Activated CD4-positive, alpha-beta T cell treated with anti-CD3 and anti-CD28 coated beads, Interleukin-2, amount 10 ng/mL, durations not matched to agents 7 days and 5 days (primary cell): ENCODE measurements at places on chromosomes 2 and 18. TPM values are rescaled to one million over a fixed set of nuclear protein-coding genes. Genes with fewer than 3 reads are reported as not detected.
A peak's percentile ranks its signal among the peaks of the same experiment; 100 is the strongest.

DNA sequence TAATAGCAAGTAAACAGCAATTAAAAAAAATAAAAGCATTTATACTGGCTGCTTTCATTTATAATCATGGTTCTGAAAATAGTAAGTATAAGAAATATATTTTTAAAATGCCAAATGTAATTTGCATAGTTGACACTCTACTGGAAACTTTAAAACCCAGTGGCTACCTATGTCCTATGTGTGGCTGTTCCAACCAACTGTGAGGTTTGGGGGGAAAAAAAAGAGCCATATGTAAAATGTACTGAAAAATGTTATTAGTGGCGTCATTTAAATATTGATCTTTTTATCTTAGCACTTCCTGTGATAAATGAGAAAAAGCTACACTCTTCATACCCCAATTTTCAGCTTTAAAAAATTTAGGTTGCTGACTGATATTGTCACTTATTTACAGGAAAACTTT is 270.7 kb downstream of the TCF4 start:
- no peak for DNase-seq

Gene SF3B6
- 82.3 TPM for total RNA-seq

Gene G6PC2
- not detected for total RNA-seq

GRCh38 chr2:189261916-189262315 is 82.4 kb upstream of the COL5A2 start:
- DNase-seq: no peak

DNA sequence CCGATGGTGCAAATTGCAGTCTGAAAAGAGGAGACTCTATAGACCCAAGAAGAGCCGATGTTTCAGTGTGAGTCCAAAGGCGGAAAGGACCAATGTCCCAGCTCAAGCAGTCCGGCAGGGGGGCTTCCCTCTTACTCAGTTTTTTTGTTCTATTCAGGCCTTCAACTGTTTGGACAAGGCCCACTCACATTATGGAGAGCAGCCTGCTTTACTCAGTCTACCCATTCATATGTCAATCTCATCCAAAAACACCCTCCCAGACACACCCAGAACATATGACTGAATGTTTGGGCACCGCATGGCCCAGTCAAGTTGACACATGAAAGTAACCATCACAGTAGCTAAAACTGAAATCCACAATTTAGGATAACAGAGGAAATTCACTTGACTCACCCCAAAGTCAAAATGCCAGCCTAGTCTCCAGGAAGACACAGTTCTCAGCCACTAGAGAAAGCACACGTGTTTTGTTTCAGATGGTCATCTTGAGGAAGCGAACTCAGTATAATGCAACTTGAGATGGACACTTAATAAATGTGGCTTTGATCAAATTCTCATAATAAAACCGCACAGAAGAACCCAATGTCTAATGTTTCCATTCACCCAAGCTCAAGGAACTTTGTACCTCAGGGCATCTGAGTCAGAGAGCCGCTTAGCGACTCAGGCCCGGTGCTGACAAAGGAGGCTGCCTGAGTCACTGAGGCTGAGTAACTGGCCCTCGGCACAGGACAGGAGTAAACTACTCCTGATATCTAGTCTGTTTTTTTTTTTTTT is 2.4 kb downstream of the FHL2 start:
- no peak for DNase-seq

DNA sequence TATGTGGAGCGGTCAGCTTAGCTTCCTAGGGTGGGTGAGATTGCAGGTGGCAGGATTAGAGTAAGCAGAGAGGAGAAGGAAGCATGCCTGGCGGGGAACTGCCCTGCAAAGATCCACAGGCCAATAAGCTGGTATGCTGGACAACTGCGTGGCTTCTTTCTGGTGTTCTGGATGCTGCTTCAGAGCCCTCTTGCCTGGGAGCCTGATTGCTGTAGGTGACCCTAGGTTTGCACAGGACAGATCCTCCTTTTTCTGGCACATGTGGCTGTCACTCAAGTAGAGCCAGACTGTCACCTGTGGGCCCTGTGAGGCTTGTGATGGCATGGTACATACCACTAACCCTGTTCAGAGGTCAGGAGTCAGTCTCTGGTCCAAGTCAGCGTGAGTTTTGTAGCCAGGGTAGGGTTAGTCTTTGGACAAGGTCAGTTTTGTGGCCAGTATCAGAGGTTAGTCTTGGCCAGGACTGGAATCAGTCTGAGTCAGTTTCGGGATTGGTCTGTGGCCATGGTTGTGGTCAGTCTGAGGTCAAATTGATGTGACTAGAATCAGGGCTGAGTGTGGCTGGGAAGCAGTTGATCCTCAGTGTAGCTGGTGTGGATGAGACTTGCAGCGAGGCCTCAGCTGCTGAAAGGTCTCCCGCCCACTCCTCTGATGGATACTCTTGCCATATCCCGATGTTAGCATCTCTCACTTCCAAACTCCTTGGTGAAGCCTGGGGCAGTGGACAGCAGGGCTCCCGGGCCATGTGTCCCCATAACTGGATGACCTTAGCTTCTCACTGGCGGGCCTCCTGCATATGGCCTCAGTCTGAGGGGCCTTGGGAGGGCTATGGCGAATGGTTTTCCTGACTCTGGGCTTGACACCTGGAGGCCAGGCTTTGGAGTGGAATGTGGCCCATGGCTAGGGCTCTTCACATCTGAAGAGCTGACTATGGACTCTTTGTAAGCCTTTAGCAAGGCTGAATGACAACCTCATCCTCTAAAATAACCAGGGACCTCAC is 260.5 kb downstream of the DYSF start:
- no peak for DNase-seq

Gene SAG
- total RNA-seq: not detected

DNA sequence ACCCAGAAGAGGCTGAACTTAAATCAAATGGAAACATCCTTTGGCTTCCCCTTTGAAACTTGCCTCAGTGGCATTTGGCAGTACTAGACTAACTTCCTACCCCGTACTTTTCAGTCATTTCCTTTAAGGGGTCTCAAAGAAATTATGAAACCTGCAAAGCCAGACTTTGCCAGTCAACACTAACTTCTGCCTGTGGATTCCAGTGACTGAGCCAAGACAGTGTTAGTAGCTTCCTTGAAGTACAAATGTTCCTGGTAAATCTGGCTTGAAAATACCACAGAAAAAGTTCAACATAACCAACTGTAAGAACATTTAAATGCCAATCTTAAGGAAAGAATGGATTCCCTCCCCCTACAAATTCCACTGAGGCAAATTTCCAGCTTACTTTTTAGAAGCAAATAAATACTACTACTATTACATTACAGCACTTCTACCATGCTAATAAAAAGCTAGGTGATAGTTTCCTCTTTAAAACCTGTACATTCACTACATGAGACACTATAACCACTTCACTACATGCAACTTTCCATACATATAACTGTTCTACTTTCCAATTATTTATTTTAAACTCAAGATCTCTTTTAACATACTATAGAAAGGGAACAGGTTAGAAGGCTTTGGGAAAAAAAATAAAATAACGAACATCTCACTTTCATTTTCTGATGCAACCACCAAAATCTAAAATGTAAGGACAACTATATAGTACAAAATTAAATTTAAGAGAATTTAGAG is 2.4 kb downstream of the PELI1 start:
- DNase-seq: no peak

- no peak for DNase-seq
These were observed 98.7 kb upstream of the MGAT5 start for GRCh38 chr2:134155134-134155533.

GRCh38 chr2:151999053-151999452 is 99.8 kb downstream of the CACNB4 start:
- DNase-seq: peak; percentile 55

DNA sequence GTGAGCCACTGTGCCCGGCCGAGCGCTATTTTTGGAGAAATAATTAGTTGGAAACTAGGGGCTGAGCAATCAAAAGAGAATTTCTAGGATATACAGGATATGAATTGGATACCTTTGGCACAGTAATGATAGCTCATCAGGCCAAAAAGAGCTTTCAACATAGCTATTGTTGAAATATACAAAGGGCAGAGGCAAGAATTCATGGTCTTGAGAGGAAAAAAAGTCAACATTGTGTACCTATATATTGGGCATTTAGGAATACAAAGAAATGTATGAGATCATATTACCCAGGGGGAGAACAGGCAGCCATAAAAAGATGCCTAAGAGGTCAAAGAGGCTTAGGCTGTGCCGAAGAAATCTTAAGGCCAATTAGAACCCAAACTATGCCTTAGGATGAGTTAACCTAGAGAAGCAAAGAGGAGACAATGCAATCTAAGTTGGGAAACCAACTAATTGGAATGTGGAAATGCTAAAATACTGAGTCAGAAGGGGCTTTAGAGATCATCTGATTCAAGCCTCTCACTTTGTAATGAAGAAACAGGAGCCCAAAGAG is 99.0 kb downstream of the RBBP8 start:
- DNase-seq: no peak

DNA sequence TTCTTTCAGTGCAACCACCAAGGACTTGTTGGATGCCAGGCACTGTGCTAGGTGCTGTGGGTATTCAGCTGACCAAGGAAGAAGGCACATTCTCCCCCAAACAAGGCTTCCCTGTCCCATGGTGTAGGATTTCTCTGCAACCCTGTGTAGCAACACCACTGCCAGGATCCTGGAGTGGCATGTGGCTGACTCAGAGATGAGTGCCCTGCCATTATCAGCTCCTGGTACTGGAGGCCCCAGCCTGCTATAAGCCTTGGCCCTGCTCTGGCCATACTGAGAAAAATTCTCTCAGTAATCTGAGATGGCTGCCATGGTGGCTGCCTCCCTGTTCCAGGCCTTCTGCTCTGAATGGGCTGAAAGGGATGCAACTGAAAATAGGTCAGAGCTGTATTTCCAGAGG is 4.3 kb downstream of the SMYD5 start:
- no peak for DNase-seq

Gene GALNT3
- total RNA-seq: 9.9 TPM

GRCh38 chr2:240579771-240580614 is 6.5 kb upstream of the CAPN10 start:
- DNase-seq: peak; percentile 77

DNA sequence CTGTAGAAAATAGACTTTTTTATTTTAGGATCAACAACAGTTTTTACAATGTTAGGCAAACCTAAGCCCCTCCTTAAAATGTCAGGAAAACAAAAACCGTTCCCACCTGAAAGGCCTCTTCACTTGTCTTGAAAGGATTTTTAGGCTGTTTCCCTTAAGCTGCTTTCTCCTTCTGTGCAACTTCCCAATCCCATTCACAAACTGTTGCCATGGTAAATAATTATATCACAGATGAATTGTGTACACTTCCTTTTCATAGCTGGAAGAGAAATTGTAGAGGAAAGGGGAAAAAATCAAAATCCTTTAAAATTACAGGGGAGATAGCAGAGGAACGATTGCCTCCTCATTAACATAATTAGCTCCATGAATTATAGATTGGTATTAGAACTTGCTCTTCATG is 1488.0 kb upstream of the CELF4 start:
- DNase-seq: no peak

Gene TSHZ1
- 23.6 TPM for total RNA-seq

- no peak for DNase-seq
These were observed 281.0 kb downstream of the PRKCE start for GRCh38 chr2:45932278-45932975.

GRCh38 chr2:164725542-164725941 is 104.3 kb upstream of the GRB14 start:
- no peak for DNase-seq

Gene GPR17
- total RNA-seq: not detected

GRCh38 chr18:58046794-58047555 is 2.9 kb downstream of the NEDD4L start:
- no peak for DNase-seq

Gene ANO7
- 0.12 TPM for total RNA-seq

- DNase-seq: no peak
These were observed 57.3 kb upstream of the RPL31 start for GRCh38 chr2:100944617-100945432.

- DNase-seq: no peak
These were observed 483.2 kb downstream of the METTL4 start for GRCh38 chr18:2087877-2088673.

Gene TWIST2
- total RNA-seq: not detected
